ENCODE measurements at places on chromosomes 12 and 14.

- H3K4me3 ChIP-seq, result no peak overlapping the region
- DNase-seq, result no peak
- peaks cover 67% of the 10 kb centered on the region for H3K27me3 ChIP-seq
- no peaks in the 10 kb centered on the region for H3K4me1 ChIP-seq
- no peak overlapping the region for H3K27ac ChIP-seq
- no peaks in the 10 kb centered on the region for H3K36me3 ChIP-seq
Measured at GRCh38 chr14:72678356-72678755, 215.5 kb downstream of the DPF3 start.

- no peak overlapping the region for H3K27ac ChIP-seq
- H3K4me3 ChIP-seq, result no peak overlapping the region
- no peaks in the 10 kb centered on the region for H3K4me1 ChIP-seq
- no peaks in the 10 kb centered on the region for H3K36me3 ChIP-seq
- no peaks in the 10 kb centered on the region for H3K27me3 ChIP-seq
Measured at GRCh38 chr12:24044941-24045703, 95.7 kb upstream of the SOX5 start.

- H3K36me3 ChIP-seq, result peaks cover 2% of the 10 kb centered on the region
- H3K4me1 ChIP-seq, result no peaks in the 10 kb centered on the region
- DNase-seq, result no peak
- no peak overlapping the region for H3K4me3 ChIP-seq
- no peak overlapping the region for H3K27ac ChIP-seq
- H3K27me3 ChIP-seq, result no peaks in the 10 kb centered on the region
Measured at GRCh38 chr14:80679273-80679672, 262.3 kb downstream of the CEP128 start.

DNA sequence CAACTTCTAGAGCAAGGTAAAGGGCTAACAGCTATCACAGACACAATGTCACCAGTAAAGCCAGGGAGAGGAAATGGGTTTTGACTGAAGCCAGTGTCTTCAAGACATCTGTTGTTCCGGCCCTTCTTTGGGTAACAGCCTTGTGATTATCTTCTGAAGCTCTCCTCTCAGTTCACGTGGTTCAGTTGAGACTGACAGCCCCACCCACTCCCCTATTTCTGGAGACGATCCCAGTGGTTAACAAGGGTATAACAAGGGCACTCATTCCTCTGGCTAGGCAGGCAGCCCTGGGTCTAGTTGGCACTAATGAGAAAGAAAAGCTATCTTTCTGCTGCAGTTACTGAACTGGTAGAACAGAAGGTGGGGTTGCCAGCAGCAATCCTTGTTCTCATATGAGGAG is 6.9 kb downstream of the GNPTAB start:
- H3K36me3 ChIP-seq, result peaks cover 2% of the 10 kb centered on the region
- peaks cover 83% of the 10 kb centered on the region for H3K4me1 ChIP-seq
- H3K27me3 ChIP-seq, result no peaks in the 10 kb centered on the region
- DNase-seq, result peak; percentile 68
- peak overlapping the region; percentile 57 for H3K27ac ChIP-seq

DNA sequence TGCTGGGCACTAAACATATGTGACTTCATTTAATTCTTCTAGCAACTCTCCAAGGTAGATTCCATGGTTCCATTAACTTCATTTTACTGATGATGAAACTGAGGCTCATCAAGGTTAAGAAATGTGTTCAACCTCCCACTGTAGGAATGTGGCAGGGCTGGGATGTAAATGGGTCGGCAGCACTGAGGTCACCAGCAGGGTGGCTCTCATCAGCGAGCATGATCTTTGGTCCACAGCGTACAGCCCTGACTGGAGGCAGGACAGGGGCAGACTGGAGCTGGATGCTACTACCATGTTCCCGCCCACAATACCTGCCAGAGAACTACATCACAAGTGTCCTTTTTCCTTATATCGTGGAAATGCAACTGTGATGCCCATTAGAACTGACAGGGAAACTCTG is 4.6 kb downstream of the APPL2 start:
- H3K27ac ChIP-seq, result no peak overlapping the region
- no peak for DNase-seq
- no peaks in the 10 kb centered on the region for H3K27me3 ChIP-seq
- peaks cover 44% of the 10 kb centered on the region for H3K4me1 ChIP-seq
- no peak overlapping the region for H3K4me3 ChIP-seq
- H3K36me3 ChIP-seq, result peaks cover 37% of the 10 kb centered on the region

DNA sequence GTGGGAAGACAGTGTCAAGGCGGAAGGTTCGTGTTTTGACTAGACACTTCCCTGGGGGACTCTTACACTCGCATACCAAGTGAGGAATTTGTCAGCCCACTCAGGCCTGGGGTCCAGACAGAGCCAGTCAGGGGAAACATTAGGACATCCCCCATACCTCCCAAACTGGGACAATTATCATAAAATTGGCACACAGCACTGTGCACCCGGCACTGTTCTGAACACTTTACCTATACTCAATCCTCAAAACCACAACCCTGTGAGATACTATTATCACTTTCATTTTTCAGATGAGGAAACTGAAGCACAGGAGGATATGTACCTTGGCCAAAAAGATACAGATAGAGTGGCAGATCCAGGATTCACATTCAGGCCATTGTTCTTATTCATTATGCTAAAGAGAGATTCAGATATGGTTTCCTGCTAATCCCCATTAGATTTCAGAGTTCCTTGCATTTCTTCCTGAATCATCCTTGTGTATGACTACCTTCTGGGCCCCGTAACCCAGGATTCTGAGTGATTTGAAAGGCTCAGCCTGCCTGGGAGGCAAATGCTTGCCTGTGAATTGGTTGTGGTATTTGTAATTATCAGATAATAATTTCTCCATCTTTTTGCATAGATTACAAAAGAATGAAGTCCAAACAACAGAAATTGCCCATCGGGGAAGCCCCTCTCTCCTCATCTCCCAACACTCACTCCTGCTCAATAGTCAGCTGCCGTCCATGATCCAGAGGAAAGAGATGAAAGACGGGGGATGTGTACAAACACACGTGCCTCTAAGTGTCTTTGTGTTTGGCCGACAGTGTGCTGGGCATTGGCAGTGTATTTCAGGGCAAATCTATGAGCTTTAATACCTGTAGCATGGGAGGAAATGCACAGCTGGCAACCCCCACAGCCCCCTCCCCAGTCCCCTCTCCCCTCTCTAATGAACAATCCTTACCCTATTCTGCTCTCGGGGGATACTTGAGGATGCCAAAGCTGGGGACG is 4.6 kb downstream of the TAC3 start:
- peaks cover 15% of the 10 kb centered on the region for H3K4me1 ChIP-seq
- peaks cover 44% of the 10 kb centered on the region for H3K27me3 ChIP-seq
- H3K36me3 ChIP-seq, result no peaks in the 10 kb centered on the region
- no peak for DNase-seq
- H3K4me3 ChIP-seq, result peak overlapping the region; percentile 16

- DNase-seq, result no peak
- no peaks in the 10 kb centered on the region for H3K36me3 ChIP-seq
- no peak overlapping the region for H3K27ac ChIP-seq
- peaks cover 10% of the 10 kb centered on the region for H3K4me1 ChIP-seq
- peaks cover 9% of the 10 kb centered on the region for H3K27me3 ChIP-seq
Measured at GRCh38 chr14:102948698-102949061, 26.2 kb downstream of the AMN start.

DNA sequence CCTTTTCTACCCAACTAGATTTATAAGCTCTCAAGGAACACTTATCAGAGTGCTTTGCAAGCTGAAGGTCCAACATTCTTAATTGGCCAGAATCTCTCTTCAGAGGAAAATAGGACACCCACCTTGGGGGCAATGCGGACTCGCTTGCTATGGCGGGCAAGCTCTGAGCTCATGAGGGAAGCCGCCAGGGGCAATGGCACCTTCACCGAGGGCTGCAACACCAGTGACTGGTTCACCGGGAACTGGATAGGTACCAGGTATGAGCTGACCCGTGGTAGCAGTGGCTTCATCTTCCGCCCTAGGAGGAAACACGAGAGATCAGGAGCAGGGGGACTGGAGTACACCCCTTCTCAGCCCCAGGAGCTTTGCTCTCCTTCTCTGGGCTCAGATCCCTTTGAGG is 7.4 kb upstream of the TEX52 start:
- H3K4me1 ChIP-seq, result peaks cover 4% of the 10 kb centered on the region
- no peak for DNase-seq
- H3K27ac ChIP-seq, result no peak overlapping the region
- peaks cover 12% of the 10 kb centered on the region for H3K36me3 ChIP-seq

GRCh38 chr12:108424026-108424425 is 84.9 kb upstream of the CMKLR1 start:
- H3K4me3 ChIP-seq, result no peak overlapping the region
- H3K4me1 ChIP-seq, result no peaks in the 10 kb centered on the region
- no peaks in the 10 kb centered on the region for H3K36me3 ChIP-seq

DNA sequence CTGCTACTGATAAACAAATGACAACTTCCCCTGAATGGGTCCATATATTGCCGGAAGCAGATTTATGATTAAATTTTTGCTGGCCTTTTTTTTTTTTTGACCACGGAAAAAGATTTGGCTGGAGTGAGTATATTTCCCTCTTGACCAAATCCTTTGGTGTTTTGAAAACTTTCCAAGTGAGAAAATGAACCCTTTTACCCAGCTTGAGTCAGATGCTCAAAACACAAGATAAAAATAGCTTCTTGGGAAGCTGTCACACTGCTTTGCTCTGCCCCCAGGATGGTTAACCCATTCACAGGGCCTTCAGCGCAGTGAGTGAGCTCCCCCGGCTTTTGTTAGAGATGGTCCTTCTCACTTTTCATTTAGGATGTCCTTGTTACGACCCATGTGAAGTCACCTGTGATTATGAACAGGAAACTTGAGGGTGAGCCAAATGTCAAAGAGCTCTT is 224.3 kb downstream of the PELI2 start:
- no peaks in the 10 kb centered on the region for H3K4me1 ChIP-seq
- H3K36me3 ChIP-seq, result no peaks in the 10 kb centered on the region
- H3K27ac ChIP-seq, result no peak overlapping the region
- H3K27me3 ChIP-seq, result no peaks in the 10 kb centered on the region
- DNase-seq, result no peak
- no peak overlapping the region for H3K4me3 ChIP-seq

- H3K4me1 ChIP-seq, result no peaks in the 10 kb centered on the region
- H3K27me3 ChIP-seq, result peaks cover 14% of the 10 kb centered on the region
- no peak for DNase-seq
- peaks cover 2% of the 10 kb centered on the region for H3K36me3 ChIP-seq
- H3K4me3 ChIP-seq, result no peak overlapping the region
Measured at GRCh38 chr12:69906411-69907216, 81.6 kb downstream of the MYRFL start.

DNA sequence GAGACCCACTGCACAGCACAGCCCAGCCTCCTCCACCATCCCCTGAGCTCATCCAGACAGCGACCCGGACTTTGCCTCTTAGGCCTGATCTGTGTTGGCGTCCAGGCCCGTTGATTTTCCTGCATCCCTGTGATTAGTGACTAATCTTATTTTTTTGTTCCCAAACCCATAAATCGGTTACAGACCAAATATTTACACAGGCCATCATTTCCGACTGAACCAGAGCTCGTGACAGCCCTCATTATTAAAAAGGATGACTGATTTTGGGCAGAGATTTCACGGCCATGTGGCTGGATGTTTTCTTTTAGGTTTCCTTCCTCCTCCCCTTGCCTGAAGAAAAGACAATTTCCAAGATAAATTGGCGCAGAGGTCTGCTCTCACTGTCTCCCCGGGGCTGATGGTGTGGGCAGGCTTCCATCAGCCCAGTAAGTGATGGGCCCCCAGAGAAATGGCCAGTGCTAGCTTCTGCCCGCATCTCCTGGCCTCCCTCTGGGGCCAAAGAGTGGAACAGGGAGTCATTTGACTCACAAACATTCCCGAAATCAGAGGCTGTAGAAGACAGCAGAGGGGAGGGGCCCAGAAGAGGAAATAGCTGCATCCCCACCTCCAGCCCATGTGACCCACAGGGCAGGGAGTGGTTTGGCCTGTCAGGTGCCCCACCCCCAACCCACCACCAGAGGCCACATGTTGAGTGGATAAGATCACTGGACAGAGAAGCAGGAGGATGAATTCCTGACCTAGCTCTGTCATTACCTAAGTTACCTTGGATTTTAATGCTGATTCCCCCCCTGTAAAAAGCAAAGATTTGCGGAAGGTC is 283.5 kb downstream of the KSR2 start:
- DNase-seq, result no peak
- no peaks in the 10 kb centered on the region for H3K4me1 ChIP-seq
- H3K27me3 ChIP-seq, result no peaks in the 10 kb centered on the region

All from central memory CD8-positive, alpha-beta T cell (primary cell).